Esophagus mucosa (tissue), 1 donor: ENCODE measurements at places on chromosomes 1 and 21. TPM values are rescaled to one million over a fixed set of nuclear protein-coding genes. Genes with fewer than 3 reads are reported as not detected.

The NCDN gene
- 10.6 TPM for total RNA-seq

The CAPN9 gene
- total RNA-seq: not detected

The SLC25A44 gene
- total RNA-seq: 12.7 TPM

The EIF4G3 gene
- total RNA-seq: 35.7 TPM

The TRABD2B gene
- 0.64 TPM for total RNA-seq

The DCST1 gene
- total RNA-seq: 0.32 TPM

The WDR64 gene
- not detected for total RNA-seq

The LMX1A gene
- total RNA-seq: 0.04 TPM

The KRTAP6-2 gene
- total RNA-seq: not detected

The BMP8A gene
- total RNA-seq: not detected

The FRRS1 gene
- total RNA-seq: 30.7 TPM

The CADM3 gene
- 0.48 TPM for total RNA-seq

DNA sequence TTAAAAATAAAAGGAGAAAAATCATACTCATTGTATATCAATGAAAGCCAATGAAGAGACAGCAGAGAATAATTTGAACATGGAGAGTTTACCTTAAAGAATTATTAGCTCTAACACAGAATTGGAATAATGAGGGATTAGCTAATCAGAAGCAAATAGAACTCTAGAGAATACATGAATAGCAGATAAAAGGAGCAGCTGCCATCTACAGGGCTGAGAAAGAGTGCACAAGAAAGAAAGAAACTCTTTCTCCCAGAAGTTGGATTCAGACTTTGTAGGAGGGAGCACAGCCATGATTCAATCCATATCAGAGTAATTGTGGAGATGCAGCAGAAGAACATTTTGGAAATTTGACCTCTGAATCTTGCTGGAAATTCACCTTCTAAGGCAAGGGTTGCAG, 1171.2 kb downstream of the PLA2G4A start:
- ATAC-seq: no peak

DNA sequence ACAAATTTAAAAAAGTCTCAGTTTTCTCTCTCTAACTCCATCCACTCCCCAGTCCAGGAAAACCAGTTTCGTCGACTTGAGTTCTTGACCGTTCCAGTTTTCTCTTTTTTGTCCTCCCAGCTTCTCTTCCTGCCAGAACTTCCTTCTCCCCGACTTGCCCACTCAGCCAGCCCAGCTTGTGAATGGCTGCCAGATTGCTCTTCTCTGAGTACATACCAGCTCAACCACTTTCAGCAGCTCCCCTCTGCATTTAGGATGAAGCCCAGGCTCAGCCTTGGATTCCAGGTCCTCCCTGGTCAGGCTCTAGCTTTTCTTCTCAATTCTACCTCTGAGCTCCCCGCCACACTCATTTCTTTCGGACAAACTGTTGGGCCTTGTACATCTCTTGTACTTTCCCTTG, 1.4 kb downstream of the DIO1 start:
- peak; percentile 27 for ATAC-seq

- ATAC-seq: no peak
Observed at GRCh38 chr1:14811573-14811972, 213.1 kb downstream of the KAZN start.

DNA sequence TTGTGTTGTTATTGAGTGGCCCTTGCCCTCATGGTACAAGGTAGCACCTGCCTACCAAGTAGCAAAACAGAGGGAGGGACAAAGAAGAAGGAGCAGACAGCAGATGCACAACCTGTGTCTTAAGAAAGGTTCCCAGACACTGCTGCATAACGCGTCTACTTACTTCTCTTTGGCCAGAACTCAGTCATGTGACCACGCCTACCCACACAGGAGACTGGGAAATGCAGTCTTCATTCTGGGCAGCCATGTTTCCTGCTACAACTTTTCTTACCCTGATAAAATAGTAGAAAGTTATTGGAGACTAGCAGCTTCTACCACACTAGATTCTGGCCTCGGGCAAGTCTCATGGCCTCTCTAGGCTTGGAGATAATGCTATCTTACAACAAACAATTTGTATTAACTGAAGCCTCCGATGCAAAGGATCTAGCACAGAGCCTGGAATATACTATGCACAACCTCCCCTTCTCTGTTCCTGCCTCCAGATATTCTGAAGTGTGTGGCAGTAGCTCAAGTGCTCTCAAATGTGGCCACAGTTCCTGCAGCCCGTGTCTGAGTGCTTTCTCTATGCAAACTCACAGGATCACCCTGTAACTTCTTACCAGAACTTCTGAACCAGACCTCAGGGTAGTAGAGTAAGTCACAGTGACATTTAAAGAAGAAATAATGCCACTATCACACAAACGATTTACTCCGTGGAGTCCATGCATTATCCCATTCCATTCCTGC, 34.1 kb upstream of the BTG2 start:
- ATAC-seq: no peak

GRCh38 chr1:158978730-158979129, 31.0 kb upstream of the IFI16 start:
- no peak for ATAC-seq

GRCh38 chr1:55084257-55084656, 44.9 kb downstream of the PCSK9 start:
- ATAC-seq: no peak

GRCh38 chr1:233065685-233066084, 115.3 kb downstream of the NTPCR start:
- no peak for ATAC-seq

GRCh38 chr1:84078108-84078841, 65.8 kb upstream of the PRKACB start:
- ATAC-seq: no peak

GRCh38 chr1:199815947-199816346, 211.6 kb upstream of the NR5A2 start:
- no peak for ATAC-seq

GRCh38 chr1:205124726-205125125, 2.9 kb upstream of the RBBP5 start:
- ATAC-seq: no peak

DNA sequence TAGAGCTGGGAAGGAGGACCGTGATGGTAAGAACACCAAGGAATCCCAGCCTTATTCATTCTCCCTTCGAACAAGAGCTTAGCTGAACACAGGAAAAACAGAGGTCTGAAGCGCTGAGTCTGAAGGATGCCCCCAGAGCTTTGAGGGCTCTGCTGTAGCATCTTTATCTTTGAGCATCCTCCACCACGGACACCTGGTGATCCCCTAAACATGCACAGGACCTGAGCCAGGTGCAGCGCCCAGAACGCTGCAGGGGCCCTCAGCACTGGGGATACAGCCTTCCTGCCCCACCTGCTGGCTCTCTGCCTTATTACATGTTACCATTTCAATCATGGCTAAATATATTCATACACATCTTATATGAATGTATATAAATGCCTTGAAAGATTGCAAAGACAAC, 7.7 kb upstream of the GPATCH4 start:
- peak; percentile 76 for ATAC-seq

DNA sequence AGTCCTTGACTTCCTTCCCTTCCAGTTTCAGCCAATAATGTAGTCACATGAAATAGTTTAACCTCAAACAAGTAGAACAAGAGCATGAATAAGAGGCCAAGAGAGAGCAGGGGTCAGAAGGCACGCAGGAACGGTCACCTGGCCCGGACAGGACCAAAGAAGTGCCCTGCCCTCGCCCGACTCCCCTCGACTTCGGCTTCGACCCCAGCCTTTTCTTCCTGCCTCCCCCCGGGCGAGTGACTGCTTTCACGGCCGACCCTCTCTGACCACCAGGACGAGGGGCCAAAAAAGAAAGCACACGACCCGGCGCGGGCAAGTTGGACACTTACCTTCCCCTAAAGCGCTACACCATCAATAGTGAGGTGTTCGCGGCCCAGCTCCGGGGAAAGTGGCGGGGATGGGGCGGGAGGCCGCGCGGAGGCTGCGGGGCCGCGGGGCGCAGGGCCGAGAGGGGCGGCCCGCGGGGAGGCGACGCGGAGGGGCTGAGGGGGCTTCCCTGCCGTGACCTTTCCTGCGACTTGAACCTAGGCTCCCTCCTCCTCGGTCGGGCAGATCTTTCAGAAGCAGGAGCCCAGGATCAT, 519 bp downstream of the RERE start:
- ATAC-seq: peak; percentile 34

DNA sequence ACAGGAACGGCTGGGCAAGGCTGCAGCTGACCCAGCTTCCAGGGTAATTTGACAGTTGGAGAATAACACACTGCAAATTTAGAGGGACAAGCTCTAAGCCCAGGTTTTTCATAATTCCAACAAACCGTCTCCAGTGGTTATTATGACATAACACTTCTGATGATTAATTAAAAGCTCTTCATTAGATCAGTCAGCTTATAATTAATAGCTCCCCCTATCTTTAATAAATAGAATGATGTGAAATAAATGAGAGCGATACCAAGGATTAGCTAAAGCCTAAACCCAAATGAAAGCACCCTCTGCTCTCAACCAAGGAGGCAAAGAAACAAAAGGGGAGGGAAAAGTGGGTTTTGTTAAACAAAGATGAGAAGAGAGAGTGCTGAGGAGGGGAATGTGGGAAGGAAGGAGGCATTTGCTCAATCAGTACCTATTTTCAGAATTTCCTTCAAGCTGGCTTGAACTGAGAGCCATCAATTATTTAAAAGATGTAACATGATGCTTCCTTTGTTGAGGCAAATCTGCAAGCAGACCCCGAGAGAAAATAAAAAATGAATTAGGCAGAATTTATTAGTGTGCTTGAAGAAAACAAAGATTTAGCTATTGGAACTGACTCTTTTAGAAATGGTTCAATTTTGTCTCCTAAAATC, 221.8 kb upstream of the ESRRG start:
- ATAC-seq: no peak

- no peak for ATAC-seq
Observed at GRCh38 chr1:199089393-199090122, 450.7 kb downstream of the PTPRC start.

- no peak for ATAC-seq
Observed at GRCh38 chr1:26234644-26235370, 807 bp downstream of the CEP85 start.

DNA sequence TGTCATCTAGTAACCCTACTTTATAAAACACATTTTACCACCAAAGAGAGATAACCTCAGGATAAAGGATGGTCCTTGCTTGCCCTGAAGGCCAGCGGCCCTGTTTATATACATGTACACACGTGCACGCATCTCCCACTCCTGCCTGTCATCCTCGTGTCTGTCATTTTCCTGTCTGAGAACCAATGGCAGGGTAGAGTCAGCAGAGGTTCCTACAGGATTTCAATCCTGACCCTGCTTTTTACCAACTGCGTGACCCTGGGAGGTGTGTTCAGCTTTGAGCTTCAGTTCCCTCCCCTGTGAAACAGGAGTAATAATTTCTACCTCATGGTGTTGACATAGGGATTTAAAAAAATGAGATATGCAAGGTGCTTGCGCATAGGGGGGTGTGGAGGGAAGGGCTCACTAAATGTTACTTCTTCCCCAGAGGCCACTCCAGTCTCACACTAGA, 12.3 kb upstream of the RASSF5 start:
- no peak for ATAC-seq

DNA sequence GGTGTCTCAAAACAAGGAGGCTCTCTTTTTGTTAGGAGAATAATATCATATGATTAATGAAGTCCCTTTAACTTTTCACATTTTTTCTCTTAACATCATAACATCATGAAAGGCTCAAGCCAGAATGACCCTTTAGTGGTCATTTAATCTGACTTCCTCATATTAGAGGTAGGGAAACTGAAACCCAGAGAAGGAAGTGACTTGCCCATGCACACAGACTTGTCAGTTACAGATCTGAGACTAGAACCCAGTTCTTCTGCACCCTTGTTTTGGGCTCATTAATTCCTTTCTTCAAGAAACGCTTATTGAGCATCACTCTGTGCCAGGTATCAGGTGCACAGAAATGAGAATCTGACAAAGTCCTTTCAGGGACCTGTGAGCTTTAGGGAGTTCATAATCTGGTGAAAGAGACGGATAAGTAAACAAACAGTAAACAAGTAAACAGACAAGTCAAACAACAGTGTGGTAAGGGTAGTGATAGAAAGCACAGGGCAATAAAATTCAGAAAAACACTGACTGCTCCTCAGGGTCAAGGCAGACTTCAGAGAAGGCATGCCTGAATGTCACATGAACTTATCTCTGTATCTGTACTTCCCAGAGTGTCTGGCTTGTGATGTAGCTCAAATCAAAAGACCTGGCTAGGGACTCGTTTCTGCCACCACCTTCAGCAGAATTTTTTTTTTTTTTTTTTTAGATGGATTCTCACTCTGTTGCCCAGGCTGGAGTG, 38.3 kb upstream of the OSBPL9 start:
- ATAC-seq: peak; percentile 22

GRCh38 chr1:46517010-46517600, 27.5 kb downstream of the DMBX1 start:
- ATAC-seq: peak; percentile 89

GRCh38 chr1:240691909-240692705, 80.2 kb upstream of the GREM2 start:
- no peak for ATAC-seq
